Bronchial epithelial cell (primary cell): ENCODE measurements at places on chromosomes 6 and 20.

- peak; percentile 2 for DNase-seq
Measured at GRCh38 chr6:88855541-88856147, 107.8 kb downstream of the RNGTT start.

DNA sequence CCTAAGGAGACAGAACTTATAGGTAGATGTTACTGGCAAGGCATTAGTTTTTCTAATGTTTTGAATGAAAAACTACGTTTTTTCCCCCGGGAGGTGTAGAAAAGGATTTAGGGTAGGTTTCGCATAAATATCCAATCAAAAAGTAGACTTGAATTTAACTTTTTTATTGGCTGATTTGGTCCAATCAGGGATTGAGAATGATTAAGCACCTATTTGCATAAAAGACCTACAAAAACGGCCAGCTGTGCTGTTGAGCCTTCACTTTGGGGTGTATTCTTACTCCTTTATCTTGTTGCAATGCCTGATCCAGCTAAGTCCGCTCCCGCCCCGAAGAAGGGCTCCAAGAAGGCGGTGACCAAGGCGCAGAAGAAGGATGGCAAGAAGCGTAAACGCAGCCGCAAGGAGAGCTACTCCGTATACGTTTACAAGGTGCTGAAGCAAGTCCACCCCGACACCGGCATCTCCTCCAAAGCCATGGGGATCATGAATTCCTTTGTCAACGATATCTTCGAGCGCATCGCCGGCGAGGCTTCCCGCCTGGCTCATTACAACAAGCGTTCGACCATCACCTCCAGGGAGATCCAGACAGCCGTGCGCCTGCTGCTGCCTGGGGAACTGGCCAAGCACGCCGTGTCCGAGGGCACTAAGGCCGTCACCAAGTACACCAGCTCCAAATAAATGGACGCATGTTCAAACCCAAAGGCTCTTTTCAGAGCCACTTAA is 113.5 kb upstream of the BTN3A2 start:
- DNase-seq, result peak; percentile 91

DNA sequence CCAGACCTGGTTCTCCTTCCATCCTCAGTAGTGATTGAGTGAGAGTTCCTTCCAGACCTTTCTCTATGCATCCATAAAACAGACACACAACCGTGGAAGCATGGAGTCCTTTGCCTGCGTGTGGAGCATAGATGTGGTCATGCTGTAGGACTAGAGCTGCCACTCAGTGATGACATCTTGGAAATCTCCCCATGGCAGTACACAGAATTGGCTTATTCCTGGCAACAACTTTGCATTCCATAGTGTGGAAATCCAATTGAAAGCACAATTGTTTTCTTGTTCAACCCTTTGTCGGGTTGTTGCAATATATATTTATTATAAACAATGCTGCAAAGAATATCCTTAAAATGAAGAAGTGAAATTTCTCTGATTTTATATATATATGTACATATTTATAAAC is 547.8 kb downstream of the CDH26 start:
- no peak for DNase-seq

GRCh38 chr6:107504270-107505026 is 14.5 kb downstream of the SOBP start:
- no peak for DNase-seq

GRCh38 chr6:11236076-11236750 is 3.7 kb upstream of the NEDD9 start:
- peak; percentile 93 for DNase-seq

- DNase-seq, result peak; percentile 7
Measured at GRCh38 chr6:84687431-84687830, 77.0 kb downstream of the TBX18 start.

DNA sequence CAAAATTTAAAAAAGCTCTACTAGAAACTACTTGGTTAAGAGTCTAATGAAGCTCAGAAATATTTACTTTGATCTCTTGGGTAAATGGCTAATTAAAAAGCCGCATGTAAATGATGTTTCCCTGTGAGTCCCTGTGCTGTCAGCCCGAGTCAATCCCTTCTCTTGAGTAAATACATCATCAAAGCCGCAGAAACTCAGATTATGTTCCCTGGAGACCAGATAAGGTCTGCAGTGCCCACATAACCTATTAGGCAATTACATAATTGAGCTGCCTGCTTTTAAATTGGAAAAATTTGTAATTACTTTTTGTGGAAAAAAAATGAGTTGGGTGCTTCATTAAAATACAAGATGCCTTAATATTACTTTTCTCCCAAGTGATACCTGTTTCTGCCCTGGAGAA is 83.1 kb downstream of the KIZ start:
- no peak for DNase-seq

GRCh38 chr6:47665112-47665511 is 33.3 kb upstream of the ADGRF4 start:
- DNase-seq, result peak; percentile 98

- DNase-seq, result no peak
Measured at GRCh38 chr6:121000381-121000780, 333.9 kb downstream of the TBC1D32 start.

GRCh38 chr6:52976149-52976548 is 18.9 kb downstream of the GSTA4 start:
- DNase-seq, result no peak

DNA sequence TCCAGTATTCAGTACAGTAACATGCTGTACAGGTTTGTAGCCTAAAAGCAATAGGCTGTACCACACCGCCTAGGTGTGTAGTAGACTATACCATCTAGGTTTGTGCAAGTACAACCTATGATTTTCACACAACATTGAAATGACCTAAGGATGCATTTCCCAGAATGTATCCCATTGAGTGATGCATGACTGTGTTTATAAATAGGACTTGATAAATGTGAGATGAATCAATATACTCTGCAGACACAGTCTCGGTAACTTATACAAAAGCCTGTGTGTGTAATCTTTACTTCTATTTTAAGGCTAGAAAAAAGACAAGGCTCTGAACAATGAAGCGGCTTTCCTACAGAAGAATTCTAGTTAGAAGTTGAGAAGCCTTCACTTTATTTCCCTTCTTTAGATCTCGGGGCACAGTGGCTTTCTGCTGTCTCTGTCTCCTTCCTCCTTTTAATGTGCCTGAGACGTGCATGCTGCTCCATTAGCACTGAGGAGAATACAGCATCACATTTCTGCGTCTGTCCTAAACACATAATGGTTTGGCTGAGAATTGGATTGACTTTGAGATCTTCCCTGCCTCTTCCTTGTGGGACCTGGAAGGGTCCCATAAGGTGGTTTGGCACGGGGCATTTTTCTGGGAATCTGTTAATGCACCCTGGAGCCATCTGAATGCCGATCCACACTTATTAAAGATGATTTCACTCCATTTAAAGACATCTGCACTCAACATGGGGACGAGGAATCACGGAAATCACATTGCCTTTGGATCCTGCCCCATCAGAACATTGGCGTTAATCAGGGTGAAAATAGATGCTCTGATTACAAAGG is 112.5 kb downstream of the SCML4 start:
- DNase-seq, result no peak

GRCh38 chr6:25579902-25580495 is 72.0 kb upstream of the SCGN start:
- DNase-seq, result no peak

GRCh38 chr20:52312132-52312729 is 120.7 kb upstream of the ZFP64 start:
- peak; percentile 62 for DNase-seq

DNA sequence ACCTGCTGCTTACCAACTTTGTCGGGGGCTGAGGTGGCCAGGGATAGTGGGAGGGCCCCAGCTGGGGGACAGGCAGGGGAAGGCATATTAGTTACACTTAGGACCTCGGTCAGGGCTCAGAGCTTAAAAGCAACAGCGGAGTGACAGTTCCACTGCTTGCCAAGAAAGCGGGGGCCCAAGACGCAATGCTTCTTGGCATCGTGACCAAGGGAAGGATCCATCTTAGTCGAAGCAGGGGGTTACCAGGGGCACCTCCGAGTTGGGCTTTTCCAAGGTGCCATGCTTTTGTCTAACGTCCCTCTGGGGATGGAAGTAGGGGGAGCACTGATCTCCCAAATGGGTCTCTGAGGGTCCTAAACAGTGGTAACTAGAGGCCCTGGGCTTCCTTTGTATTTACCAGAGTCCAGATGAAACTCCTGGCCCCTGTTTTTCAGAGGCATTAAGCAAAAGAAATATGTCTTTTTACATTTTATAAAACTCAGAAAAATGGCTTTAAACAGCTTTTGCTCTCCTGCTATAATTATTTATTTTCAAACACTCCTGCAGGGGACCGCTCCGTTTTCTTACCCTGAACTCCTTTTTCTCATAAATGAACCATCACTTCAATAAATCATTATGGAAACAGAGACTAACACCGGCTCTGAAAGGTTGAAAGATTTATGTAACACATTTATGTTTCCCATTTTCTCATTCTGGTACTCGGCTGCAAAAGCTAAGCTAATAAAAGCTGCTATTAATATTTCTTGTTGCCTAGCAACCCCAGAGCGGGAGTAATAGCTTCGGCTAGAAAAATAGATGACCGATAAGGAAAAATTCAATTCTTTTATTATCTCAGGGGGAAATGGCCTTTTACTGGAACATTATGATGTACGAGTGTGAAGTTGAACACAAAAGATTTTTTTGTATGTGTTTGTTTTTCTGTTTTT is 100.4 kb downstream of the TOX2 start:
- DNase-seq, result no peak

DNA sequence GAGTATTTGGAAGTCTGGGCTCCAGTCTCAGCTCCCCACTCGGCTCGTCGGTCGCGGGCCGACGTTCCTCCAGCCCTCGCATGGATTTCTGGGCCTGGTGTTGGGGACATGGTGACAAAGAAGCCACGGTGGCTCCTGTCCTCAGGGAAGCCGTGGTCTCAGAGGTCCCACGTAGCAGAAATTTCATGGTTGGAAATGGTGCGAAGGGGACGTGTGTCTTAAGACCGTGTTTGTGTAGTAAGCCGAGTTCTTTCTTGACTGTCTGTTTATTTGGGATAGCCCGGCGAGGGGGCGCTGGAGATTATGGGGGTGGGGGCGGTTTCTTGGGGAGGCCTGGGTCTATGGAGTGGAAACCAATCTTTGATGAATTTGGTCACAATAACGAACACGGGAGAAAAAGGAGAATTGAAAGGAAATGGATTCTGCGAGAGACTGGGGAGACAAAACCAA is 23.5 kb upstream of the MAP3K7 start:
- DNase-seq, result no peak

DNA sequence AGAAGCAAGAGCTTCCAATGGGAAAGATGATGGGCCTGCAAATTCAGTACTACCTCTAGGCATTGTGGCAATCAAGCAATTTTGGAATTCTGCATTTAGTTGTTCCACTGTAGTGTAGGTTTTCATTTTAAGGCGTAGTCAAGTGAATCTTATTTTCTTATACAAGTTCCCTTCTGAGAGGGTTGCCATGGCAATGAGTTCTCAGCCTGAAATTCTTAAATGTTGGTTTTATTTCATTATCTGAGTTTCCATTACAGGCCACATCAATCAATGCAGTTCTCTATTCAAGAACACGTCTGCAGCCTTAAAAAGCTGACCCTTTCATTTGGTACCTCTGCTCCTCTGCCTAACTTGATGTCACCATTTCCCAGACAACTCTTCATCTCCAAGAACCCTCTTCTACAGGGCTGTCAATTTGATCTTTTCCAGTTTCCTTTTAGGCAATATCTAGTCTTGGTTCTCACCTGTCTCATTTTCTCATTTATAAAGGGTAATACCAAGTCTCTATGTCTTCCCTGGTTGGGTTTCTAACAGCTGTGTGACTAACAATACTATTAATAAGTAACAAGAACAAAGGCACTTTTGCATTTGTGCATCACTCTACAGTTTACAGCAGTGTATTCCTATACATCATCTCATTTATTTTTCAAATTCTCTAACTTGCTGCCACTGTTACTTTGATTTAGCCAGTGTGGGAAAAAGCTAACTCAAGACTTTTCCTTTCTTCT is 898.2 kb upstream of the FLRT3 start:
- DNase-seq, result no peak

DNA sequence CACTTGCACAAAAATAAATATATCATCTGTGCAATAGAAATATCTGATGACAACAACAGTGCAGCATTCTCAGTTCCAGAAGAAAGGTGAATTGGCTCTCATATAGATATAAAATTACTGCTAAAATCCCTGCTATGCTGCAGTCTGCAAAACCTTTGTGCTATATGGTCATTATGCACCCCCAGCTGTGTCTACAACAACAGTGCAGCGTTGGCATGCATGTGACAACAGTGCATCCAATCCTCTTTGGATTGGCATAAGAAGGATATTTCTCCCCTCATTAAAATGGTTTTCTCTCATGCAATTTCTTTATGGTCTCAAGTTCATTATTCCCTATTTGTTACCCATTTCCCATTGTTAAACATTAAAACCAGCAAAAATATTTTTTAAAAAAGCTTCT is 23.1 kb downstream of the OR2B6 start:
- no peak for DNase-seq

- DNase-seq, result peak; percentile 83
Measured at GRCh38 chr20:25310268-25310920, 62.5 kb downstream of the PYGB start.

DNA sequence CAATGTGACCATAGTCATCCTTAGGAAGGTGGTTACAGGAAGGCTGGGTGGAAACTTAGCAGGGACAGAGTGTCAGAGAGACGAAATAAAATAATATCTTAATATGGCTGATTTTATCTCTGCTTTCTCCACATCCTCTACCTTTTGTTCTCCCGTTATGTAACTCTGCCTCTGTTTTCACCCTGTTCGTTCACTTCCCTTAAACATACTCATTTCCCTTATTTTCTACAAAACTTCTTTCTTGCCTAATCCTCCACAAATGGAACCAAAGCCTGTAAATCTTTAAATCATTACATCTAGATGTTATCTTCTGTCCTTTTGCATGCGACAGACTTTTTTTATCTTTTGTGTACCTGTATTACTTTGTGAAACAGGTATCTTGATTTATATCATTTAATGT is 23.3 kb upstream of the CRIP3 start:
- DNase-seq, result no peak

- DNase-seq, result no peak
Measured at GRCh38 chr6:144781836-144782235, 496.7 kb downstream of the UTRN start.

- no peak for DNase-seq
Measured at GRCh38 chr6:111837007-111837406, 36.2 kb downstream of the FYN start.

- no peak for DNase-seq
Measured at GRCh38 chr6:29499704-29500103, 11.9 kb upstream of the MAS1L start.
